ENCODE measurements at places on chromosomes 11 and 22. TPM values are rescaled to one million over a fixed set of nuclear protein-coding genes. Genes with fewer than 3 reads are reported as not detected.

The FXYD6 gene
- 3.7 TPM for total RNA-seq

The EHF gene
- total RNA-seq = not detected

The MMP8 gene
- total RNA-seq = not detected

The PSMA1 gene
- total RNA-seq = 77.0 TPM

The DNAL4 gene
- total RNA-seq = 13.7 TPM

The NTM gene
- 3.9 TPM for total RNA-seq

The ADAMTS8 gene
- 0.10 TPM for total RNA-seq

The KCNE3 gene
- total RNA-seq = 3.4 TPM

The MOGAT2 gene
- not detected for total RNA-seq

The OR2D2 gene
- total RNA-seq = not detected

The ASCC2 gene
- total RNA-seq = 34.7 TPM
